Activated naive CD4-positive, alpha-beta T cell treated with anti-CD3 and anti-CD28 coated beads for 36 hours (primary cell): ENCODE measurements at places on chromosomes 12 and 14.

GRCh38 chr14:89750281-89750755, 204.2 kb downstream of the EFCAB11 start:
- DNase-seq = no peak
- H3K36me3 ChIP-seq = peaks cover 2% of the 10 kb centered on the region
- H3K4me3 ChIP-seq = no peak overlapping the region
- peaks cover 26% of the 10 kb centered on the region for H3K4me1 ChIP-seq

DNA sequence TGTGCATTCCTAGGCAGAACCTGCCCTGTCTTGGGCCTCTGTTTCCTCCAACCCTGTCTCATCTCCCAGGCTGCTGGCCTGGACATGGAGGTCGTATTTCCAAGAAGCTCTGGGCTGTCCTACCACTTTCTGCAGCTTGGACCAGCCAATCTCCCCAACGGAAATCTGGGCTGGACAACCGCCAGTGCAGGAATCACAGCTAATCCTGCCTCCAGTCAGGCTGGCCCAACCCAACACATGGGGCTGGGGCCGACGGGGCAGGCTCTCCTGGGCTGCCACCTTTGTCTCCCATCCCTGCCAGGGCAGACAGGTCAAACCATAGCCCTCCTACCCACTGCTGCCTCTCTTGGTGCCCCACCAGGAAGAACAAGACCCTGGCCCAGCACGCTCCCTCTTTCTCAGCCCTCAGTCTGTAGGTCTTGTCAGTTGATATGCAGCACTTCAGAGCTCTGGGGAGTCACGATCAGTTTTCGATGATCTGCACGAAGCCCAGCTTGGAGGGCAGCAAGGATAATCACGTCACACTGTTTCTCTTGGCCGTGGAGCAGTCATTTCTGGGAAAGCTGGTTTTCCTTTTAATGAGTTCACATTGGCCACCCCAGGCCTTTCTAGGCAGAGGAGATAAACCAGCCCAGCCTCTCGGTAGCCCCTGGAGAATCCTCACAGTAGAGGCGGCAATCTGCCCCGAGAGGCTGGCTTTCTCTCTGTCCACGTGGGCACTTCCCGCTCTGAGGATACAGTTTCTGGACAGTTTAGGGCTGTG, 195.2 kb upstream of the PRMT8 start:
- H3K4me3 ChIP-seq = no peak overlapping the region
- no peak for DNase-seq
- H3K27ac ChIP-seq = no peak overlapping the region
- no peaks in the 10 kb centered on the region for H3K36me3 ChIP-seq
- H3K27me3 ChIP-seq = peaks cover 6% of the 10 kb centered on the region

DNA sequence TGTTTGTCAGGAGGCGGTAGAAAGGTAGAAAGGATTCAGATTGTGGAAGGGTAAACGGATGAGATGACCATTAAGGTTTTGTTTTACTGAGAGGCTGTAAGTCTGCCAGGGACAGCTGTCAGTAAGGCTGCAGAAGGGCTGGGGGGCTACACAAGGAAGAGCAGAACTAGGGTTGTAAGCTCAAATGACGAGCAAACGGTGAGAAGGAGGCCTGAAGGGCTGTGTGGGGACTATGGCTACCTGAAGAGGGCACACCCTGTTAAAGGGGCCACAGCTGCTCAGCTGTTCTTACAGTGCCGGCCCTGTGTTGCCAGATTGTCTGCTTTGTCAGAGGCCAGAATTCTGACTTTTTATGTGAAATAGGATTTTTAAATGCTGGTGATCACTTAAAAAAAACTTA, 19.1 kb downstream of the VASH1 start:
- H3K27ac ChIP-seq = no peak overlapping the region
- H3K4me3 ChIP-seq = no peak overlapping the region
- no peak for DNase-seq
- H3K27me3 ChIP-seq = no peaks in the 10 kb centered on the region
- H3K4me1 ChIP-seq = peaks cover 19% of the 10 kb centered on the region

GRCh38 chr12:85740186-85740585, 96.0 kb downstream of the RASSF9 start:
- H3K4me1 ChIP-seq = no peaks in the 10 kb centered on the region
- H3K36me3 ChIP-seq = no peaks in the 10 kb centered on the region

GRCh38 chr12:18467620-18468245, 206.4 kb downstream of the PIK3C2G start:
- H3K36me3 ChIP-seq = no peaks in the 10 kb centered on the region
- no peak for DNase-seq
- no peak overlapping the region for H3K27ac ChIP-seq
- H3K4me1 ChIP-seq = no peaks in the 10 kb centered on the region
- H3K4me3 ChIP-seq = no peak overlapping the region

DNA sequence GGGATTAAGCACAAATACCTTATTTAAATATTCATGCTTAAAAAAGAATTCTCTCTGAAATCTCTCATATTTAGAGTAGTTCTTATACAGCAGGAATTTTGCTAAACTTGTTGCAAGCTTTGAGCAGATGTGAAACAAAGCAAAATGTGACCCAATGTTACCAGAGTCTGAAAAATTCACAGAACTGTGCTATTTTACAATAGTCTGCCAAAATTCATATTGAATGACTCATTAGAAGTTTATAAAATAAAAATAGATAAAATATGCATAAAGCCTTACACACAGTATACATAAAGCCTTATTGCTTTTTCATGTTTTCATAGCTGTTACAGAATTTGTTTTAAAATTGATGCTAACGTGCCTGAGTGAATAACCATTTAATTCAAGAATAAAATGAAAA, 17.8 kb upstream of the RHOJ start:
- no peak overlapping the region for H3K27ac ChIP-seq
- H3K27me3 ChIP-seq = peaks cover 11% of the 10 kb centered on the region
- DNase-seq = no peak
- no peaks in the 10 kb centered on the region for H3K36me3 ChIP-seq
- no peaks in the 10 kb centered on the region for H3K4me1 ChIP-seq
- no peak overlapping the region for H3K4me3 ChIP-seq
